Breast epithelium (tissue), 4 donors: ENCODE measurements at places on chromosomes 12 and 14.

DNA sequence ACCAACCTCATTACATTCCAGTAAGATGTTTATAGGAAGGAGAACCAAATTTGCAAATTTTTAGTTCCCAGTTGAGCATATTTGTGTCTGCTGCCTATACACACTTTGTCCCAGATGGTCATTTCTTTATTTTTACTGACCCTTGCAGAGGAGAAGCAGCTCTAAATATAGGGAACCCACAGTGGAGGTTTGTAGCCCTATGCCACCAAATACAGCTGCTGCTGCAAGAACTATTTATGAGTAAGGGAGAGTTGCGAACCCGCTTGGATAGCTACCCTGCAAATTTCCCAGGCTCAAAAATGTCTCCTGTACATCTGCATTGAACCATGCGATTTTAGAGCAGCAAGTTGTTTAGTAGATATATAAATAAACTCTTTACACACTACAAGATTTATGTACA, 48.2 kb downstream of the NAV3 start:
- no peak for DNase-seq

DNA sequence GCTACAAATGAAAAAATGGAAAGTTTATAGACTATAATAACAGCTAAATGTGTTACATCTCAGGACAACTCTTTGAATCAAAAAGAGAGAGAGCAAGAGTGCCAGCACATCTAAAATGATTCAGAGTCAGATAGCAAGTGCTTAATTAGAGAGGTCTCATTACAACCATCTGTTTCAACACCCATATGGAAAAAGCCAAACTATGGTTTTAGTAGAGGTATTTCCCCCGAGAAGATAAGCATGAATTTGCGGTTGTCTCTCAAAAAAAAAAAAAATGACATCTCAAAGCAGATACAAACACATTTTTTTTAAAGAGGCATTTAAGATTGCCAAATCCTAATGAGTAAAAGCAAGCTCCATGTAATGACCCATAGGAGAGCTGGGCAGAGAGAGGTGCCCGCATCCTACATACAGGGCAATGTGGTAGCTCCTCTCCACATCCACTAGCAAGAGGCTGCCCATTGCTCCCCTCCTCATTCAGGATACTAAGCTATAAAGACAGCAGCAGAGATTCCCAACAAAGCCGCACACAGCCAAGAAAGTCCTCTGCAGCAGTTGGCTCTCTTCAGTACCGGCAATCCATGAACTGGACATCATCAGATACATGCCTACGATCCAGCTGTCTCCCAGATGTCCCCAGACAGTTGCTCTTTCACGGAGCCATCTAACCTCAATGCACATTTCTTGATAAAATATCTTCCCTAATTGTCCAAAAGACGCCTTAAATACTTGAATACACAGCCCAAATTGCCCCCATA, 100.4 kb downstream of the EFCAB11 start:
- DNase-seq, result no peak

DNA sequence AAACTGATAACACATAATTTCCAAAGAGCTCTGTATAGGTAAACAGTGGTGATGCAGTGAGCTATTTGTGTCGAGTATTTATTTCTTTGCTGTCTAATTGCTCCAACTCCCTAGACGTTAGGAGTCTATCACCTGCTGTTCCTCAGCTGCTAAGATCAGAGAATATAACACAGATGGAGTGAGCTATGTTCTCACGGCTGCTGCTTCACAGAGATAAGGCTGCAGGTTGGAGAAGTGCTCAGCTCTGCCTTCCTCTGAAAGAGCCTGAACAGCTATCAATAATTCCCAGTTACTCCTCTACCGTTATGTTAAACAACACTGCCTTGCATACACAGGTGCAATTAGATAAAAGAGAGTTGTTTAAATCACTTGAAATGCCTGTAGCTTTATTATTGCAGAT, 103.2 kb upstream of the MDGA2 start:
- no peak for DNase-seq

GRCh38 chr14:32481707-32482106, 152.6 kb downstream of the AKAP6 start:
- DNase-seq, result no peak

DNA sequence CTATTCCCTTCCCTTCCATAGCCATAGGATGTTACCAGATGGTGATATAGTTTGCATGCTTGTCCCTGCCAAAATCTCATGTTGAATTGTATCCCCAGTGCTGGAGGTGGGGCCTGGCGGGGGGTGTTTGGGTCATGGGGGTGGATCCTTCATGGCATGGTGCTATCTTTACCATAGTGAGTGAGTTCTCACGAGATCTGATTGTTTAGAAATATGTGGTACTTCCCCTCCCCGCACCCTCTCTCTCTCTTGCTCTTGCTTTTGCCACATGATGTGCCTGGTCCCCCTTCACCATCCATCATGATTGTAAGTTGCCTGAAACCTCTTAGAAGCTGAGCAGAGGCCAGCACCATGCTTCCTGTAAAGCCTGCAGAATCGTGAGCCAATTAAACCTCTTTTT, 181.3 kb downstream of the CAND1 start:
- DNase-seq, result no peak

GRCh38 chr12:100127766-100128511, 14.7 kb downstream of the BLTP3B start:
- DNase-seq, result no peak

DNA sequence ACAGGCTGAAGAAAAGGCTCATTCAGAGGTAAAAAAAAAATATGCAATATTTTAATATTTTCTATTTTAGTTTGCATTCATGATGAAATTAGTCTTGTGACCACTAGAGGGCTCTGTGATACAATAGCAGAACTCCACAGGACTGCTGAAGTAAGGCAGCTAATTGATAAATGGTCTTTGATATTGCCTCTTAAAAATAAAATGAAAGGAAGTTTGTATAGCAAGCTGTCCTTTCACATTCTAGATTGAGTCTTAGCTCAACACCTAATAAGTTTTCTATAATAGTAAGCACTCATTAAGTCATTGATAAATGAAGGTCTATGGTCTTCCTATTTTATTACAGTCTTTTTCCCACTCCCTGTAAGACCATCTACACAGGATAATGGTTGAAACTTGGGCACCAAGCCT, 315.7 kb downstream of the NAV3 start:
- no peak for DNase-seq

GRCh38 chr14:71130491-71131179, 223.4 kb downstream of the PCNX1 start:
- DNase-seq, result no peak

- DNase-seq, result no peak
Measured at GRCh38 chr14:21160061-21160610, 4.3 kb upstream of the OR5AU1 start.

- DNase-seq, result peak; percentile 55
Measured at GRCh38 chr12:96219700-96220206, 25.6 kb downstream of the ELK3 start.

DNA sequence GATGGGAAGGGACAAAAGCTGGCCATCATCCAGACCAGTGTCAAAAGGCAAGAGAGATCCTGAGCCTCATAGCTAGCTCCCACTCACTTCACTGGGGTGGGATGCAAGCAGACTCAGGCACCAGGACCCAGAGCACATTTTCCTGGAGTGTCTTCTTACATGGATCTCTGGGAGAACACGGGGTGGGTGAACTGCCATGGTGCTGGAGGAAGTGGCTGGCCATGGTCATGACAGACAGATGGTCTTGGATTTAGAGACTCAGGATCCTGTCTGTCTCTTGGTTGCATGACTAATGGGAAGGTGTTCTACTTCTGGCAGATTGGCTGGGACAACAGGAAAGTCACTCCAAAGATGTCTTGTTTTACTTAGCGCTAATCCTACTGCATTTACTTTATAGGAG, 311.5 kb downstream of the ATP23 start:
- no peak for DNase-seq

GRCh38 chr14:96964726-96965415, 167.7 kb downstream of the VRK1 start:
- no peak for DNase-seq

GRCh38 chr14:52051871-52052270, 17.0 kb downstream of the NID2 start:
- no peak for DNase-seq

- no peak for DNase-seq
Measured at GRCh38 chr12:52630599-52631200, 12.3 kb upstream of the KRT73 start.
